ENCODE measurements at places on chromosomes 2 and 18.

DNA sequence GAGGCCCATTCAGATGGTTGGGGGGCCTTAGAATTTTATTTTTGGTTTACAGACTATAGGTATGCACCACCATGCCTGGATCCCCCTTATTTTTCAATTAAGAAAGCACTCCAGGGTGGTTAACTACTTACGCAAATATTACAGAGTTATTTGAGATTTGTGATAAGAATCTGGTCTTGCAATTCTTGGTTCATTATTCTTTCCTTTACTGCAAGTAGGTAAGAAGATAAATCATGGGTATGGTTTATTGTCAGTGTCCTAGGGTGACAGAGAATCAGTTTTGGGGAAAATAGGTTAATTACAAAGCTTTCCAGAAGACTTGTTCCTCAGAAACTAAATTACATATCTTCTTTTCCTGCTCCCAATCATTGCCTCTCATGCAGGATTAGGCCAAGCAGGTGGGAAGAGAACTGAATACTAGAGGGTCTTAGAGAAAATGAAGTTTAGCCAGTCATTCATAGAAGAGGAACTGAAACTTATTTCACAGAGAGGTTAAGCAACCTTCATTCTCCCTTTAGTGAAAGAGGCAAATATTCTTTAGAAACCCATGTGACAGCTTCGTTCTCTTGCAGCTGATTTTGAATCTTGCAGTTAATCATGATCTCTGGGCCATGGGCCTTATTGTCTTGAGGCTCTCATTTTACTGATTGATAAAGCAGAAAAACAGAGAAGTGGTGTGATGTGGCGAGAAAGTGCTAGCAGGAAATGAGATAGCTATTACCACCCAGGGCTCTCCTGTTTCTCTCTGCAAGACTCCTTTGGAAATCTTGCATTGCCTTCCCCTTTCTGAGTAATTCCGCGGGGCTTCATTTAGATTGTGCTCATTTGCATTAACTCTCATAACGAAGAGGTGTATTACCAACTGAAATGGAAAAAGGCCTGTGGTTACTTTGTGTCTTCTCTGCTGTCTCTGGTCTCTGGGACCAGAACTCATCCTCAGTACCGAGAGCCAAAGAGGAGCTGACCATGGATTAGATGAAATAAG, 44.8 kb upstream of the ARHGAP25 start:
- no peak for DNase-seq

GRCh38 chr2:206555721-206556120, 86.6 kb upstream of the FAM237A start:
- DNase-seq: no peak

GRCh38 chr2:157170299-157170698, 87.2 kb upstream of the GALNT5 start:
- DNase-seq: no peak

DNA sequence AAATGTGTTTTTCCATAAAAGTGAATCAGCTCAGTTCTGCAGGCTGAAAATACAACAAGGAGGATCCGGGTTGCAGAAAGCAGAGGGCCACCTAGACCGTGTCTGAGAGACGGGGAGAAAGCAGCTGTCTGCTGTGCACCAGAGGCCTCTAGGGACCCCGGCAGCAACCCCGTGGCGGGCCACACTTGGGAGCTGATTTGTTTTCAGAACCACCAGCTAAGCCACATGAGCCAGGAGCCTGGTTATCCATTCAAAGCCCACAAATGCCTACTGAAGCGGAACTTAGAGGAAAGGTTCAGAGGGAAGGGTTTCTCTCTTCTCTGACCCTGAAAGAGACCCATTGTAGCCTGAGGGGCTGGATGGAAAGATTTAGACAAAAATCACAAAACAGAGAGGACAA, 28.4 kb upstream of the ID2 start:
- DNase-seq: no peak

Measured in ovary (tissue), 10 donors.